ENCODE measurements at places on chromosomes 7 and 10.

GRCh38 chr10:3588816-3589215, 196.2 kb downstream of the KLF6 start:
- no peak for DNase-seq

DNA sequence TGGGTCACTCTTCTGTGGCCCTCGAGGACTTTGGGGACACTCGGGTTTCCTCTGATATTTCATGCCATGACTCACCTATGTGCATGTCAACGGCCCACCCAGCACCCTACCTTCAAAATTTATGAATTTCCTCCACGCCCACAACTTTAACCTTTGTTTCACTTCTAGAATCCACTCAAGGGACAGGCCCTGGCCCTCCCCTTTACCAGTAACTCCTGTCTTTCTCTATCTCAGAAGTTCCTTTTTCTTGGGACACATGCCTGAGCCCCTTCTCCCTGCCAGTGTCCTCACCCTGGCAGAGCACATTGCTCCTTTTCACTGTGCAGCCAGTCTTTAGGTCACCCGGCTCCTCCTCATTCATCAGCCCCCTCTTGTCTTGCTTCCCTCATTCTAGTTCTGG, 282.5 kb upstream of the KLF6 start:
- DNase-seq: no peak

- DNase-seq: peak; percentile 62
Observed at GRCh38 chr7:26151953-26152781, at the start of gene NFE2L3. NFE2L3 (plus strand) TSS chr7:26152198; CDS start chr7:26152499, 301 bp downstream.

DNA sequence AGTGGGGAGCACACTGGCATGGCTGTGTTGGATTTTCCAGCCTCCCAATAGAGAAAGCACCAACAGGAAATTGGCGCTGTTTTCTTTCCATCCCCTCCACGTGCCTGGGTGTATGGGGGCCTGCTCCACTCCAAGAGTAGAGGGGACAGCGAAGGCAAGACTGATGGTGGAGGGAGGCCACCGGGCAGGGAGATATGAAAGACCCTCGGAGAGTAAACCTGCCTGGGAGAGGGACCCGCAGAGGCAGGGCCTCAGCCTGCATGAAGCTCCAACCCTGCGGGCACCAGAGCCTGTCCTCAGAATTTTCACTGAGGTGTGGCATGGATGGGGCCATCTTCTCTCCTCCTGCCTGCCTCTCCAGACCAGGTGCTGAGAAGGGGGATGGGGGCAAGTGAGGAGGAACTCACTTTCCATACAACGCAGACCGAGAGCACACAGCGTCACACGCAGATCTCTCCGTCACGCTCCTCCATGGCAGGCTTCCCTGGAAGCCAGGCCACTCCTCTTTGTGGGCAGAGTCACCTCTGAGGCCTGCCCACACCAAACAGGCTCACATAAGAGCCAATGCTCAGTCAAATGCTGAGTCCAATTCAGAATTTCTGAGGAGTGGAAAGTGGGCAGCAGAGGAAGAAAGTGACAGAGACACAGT, 18.8 kb downstream of the ANXA11 start:
- DNase-seq: no peak

GRCh38 chr7:102111061-102112041, 175.3 kb upstream of the SH2B2 start:
- no peak for DNase-seq

DNA sequence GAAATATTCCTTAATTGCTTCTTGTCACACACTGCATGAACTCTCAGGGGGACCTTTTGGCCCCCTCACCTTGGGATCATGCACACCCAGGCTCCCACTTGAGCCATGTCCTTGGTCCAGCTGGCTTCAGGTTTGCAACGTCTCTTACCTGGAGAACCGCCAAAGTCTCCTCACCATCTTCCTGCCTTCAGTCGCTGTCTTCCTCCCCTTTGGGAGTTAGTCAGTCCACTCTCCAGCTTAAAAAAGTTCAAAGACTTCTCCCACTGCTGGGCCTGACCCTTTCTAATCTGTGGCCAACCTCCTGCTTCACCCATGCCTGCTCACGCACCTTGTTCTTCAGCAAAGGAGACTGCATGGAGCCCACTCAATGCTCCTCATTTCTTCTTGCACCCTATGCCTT, 82.6 kb upstream of the LRRC4 start:
- no peak for DNase-seq

DNA sequence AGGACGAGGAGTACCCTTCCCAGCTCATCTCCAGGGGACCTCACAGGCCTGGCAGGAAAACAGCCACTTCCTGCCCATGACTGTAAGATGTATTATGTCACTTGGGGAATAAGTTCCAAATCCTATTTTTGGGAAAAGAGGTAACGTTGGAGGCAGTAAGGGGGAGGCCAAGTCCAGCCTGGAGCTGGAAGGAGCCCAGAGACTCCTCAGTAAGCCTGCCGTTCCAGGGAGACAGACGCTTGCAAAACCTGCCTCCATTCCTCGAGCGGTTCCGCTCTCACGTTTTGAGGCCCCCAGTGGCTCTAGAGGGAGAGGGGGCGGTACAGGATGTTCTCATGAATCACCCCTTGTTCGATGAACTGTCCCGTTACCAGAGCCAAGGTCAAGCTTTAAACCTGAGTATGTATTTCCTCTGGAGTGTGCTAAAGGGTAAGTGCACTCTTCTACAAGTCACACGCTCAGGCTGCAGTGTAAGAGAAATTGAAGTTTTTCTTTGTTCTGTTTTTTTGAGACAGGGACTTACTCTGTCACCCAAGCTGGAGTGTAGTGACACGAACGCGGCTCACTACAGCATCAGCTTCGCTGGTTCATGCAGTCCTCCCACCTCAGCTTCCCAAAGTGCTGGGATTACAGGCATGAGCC, 45.5 kb upstream of the CYTH3 start:
- DNase-seq: no peak

DNA sequence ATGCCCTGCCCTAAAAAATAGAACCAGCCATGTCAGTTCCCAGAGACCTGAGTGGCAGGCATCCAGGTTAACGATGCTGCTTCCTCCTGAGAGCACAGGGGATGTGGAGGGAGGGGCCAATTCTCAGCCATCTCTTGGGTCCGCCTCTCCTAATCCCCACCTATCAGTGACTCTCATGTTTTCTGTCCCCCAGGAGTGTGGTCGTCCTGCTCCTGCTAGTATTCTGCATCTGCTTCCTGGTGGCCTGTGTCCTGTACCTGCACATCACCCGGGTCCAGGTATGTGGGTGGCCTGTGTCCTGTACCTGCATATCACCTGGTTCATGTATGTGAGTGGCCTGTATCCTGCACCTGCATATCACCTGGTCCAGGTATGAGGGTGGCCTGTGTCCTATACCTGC, 105.3 kb downstream of the ADCY1 start:
- DNase-seq: no peak

DNA sequence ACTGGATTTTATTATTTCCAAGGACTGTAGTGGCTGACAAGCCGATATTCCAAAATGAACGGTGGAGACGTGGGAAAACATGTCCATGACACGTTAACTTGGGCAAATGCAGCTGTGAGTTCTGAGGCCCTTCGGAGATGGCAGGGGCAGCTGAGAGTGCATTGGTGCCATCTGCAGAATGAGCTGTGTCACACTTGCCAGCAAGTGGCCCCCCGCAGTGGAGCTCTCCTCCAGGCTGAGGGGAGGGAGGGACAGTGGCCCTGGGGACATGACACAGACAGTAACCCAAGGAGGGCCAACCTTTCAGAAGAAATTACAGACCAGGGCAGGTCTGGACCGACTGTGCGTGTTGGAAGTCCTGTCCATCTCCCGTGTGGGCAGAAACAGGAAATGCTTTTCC, 139.4 kb downstream of the SVIL start:
- no peak for DNase-seq

GRCh38 chr10:96632974-96633710, 46.3 kb upstream of the TM9SF3 start:
- DNase-seq: no peak

DNA sequence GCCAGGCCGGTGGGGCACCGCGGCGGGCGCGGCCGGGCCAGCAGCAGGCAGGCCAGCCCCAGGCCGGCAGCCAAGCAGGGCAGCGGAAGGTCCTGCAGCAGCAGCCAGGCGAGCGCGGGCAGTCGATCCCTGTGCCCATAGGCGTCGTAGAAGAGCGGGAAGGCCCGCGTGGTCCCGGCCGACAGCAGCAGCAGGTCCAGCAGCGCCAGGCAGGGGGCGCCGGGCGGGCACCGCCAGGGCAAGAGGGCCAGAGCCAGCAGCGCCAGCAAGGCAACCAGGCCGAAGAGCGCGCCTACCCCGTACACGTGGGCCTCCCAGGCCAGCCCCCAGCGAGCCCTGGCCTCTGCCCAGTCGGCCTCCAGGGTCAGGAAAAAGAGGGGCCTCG, 8.4 kb upstream of the RBM28 start:
- DNase-seq: no peak

GRCh38 chr7:117212969-117213877, 109.6 kb downstream of the WNT2 start:
- DNase-seq: peak; percentile 23

GRCh38 chr7:107201795-107202450, 33.1 kb downstream of the HBP1 start:
- peak; percentile 10 for DNase-seq

GRCh38 chr7:92674379-92674778, 84.2 kb upstream of the FAM133B start:
- DNase-seq: no peak

DNA sequence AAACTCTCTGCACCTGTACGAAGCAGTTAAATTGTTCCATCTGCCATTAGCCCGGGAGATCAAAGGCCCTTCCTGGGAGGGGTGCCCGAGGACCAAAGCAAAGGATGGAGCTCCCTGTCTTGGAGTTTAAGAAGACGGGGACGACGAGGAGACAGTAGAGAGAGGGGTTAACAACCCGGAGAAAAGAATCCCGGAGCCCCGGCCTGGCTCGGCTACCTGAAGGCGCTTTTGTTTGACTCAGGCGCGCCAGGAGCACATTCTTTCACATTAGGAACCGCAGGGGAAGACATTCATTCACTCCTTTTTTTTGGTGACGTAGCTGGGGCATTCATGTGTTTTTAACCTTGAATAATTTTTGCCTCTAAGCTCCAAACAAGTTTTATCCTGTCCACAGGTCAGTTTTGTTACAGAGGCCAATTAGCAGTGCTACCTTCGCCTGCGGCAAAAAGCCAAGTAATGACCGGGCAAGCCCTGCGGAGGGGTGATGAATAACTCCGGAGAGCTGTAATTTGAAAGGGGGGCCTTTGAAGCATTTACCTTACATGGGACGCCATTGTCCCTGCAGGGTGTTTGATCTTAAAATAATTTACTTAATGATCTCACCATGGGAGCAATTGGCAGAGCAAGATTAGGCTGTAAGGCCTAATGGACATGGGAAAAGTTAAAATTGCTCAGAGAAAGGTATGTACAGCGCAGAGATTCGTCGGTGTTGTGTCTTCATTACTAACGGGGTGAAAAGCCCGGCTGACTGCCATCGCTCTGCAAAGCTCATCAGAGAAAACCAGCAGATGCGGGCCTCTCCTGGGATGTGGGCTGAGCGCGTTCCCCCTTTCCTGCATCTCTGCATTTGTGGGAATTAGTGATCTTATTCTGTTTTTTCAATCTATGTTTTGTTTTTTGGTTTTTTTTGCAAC, 258.0 kb upstream of the SP4 start:
- DNase-seq: no peak

GRCh38 chr7:140656548-140657515, 15.9 kb upstream of the ADCK2 start:
- peak; percentile 65 for DNase-seq

DNA sequence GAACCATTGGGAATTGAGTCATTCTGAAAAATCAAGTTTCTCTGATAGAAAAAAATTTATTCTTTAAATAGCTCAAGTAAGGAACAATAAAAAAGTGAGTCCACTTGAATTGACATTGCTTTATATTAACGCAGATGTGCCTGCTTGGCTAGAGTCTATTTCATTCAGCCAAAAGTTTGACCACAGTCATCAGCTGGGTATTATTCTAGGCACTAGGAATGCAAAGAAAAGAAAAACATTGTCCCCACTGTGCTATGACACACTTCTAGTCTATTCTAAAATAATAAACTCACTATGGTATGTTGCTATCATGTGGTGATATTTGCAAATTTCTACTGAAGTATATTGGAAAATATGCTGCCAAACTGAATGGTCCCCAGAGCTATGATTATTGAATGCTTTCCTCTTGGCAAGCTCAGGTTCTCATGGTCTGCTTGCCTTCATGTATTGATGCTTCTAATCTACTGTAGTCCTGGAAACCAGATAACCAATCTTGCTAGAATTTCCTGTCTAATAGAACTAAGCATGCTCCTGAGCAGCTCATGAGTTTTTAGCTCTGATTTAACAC, 8.3 kb downstream of the SFRP4 start:
- DNase-seq: no peak

DNA sequence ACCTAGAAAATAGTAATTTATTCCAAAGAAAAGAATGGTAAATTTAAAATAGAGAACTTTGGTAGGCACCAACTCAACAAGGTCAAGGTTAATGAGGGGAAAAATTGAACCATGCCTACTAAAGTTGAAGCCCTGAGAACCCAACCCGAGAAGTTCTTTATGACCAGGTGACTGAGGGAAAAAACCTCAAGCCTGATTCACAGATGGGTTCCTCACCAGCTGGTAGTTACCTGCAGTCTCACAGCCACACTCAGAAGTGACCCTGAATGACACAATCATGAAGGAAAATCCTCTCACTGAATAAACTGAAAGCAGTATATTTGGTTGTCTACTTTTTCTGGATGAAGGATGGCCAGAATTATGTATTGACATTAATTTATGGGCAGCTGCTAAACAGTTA, 7.0 kb downstream of the C10orf67 start:
- no peak for DNase-seq

Measured in AML-193 (cell line).